ENCODE measurements at places on chromosomes 2 and 18. TPM values are rescaled to one million over a fixed set of nuclear protein-coding genes. Genes with fewer than 3 reads are reported as not detected.

- H3K27ac ChIP-seq, result no peak overlapping the region
- no peaks in the 10 kb centered on the region for H3K4me1 ChIP-seq
- H3K36me3 ChIP-seq, result no peaks in the 10 kb centered on the region
- no peak overlapping the region for H3K4me3 ChIP-seq
Measured at GRCh38 chr2:201520201-201520600, 68.7 kb downstream of the STRADB start.

GRCh38 chr2:190860985-190861680, 19.5 kb upstream of the GLS start:
- peaks cover 11% of the 10 kb centered on the region for H3K4me1 ChIP-seq
- peaks cover 3% of the 10 kb centered on the region for H3K27me3 ChIP-seq
- no peaks in the 10 kb centered on the region for H3K36me3 ChIP-seq

GRCh38 chr2:105426626-105427292, 27.9 kb upstream of the FHL2 start:
- no peak overlapping the region for H3K4me3 ChIP-seq
- no peaks in the 10 kb centered on the region for H3K27me3 ChIP-seq
- peaks cover 8% of the 10 kb centered on the region for H3K4me1 ChIP-seq
- H3K27ac ChIP-seq, result no peak overlapping the region
- no peaks in the 10 kb centered on the region for H3K36me3 ChIP-seq

DNA sequence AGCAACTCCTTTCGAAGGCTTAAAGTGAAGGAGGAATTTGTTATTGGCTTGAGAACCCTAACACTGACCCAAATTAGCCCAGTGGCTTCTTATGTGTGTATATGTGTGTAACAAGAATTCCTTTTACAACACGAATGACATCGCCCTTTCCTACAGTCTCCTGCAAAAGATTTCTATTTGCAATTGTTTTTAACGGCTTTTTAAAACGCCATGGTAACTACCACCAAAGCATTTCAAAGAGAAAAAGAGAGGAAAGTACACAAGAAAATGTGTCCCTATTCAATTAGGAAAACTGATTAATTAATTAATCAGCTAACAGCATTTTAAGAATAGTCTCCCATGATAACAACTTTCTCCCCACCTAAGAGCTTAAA, 58.1 kb downstream of the PAX3 start:
- H3K4me3 ChIP-seq, result no peak overlapping the region
- H3K4me1 ChIP-seq, result peaks cover 19% of the 10 kb centered on the region
- no peak for DNase-seq
- H3K36me3 ChIP-seq, result no peaks in the 10 kb centered on the region
- H3K27ac ChIP-seq, result no peak overlapping the region
- peaks cover 96% of the 10 kb centered on the region for H3K27me3 ChIP-seq

DNA sequence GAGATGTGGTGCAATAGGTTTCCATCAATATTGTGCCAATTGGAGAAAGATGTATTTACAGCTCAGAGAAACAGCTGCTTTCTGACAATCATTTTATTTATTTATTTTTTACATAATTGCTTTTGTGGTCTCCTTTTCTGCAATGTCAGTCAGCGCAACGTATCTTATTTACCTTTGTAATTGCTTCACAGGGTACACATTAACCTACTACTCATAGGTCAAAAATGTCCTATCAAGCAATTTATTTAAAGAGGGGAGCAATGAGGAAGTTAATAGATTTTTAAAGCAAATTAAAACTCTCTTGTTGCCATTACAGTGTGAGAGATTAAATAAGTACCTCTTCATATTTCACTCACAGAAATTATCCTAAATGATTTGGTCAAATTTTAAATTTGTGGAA, 291.0 kb downstream of the CALCRL start:
- H3K4me3 ChIP-seq, result no peak overlapping the region
- DNase-seq, result no peak
- no peak overlapping the region for H3K27ac ChIP-seq
- no peaks in the 10 kb centered on the region for H3K4me1 ChIP-seq

- H3K4me1 ChIP-seq, result peaks cover 2% of the 10 kb centered on the region
- no peak overlapping the region for H3K27ac ChIP-seq
- DNase-seq, result no peak
- H3K36me3 ChIP-seq, result no peaks in the 10 kb centered on the region
- H3K27me3 ChIP-seq, result no peaks in the 10 kb centered on the region
- H3K4me3 ChIP-seq, result no peak overlapping the region
Measured at GRCh38 chr18:36410346-36410745, 112.8 kb downstream of the FHOD3 start.

DNA sequence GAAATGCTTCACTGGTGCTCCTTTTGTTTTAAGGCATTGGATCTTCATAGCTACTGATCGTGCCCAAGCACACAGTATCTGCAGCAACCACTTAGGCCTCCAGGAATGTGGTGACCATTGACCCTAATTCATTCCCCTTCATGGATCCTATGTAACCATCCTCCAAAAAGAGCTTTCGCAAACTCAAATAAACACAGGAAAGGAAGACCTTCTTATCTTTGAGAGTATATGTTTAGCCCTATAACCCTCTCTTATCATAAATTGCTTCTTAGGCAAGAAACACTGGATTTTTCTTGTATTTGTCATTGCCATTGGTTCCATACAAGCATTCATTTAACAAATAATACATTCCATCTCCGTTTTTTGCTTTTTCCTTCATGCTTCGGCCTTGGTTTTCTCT, 4.1 kb upstream of the TTR start:
- DNase-seq, result no peak
- no peaks in the 10 kb centered on the region for H3K27me3 ChIP-seq
- peak overlapping the region; percentile 1 for H3K27ac ChIP-seq
- no peak overlapping the region for H3K4me3 ChIP-seq
- peaks cover 2% of the 10 kb centered on the region for H3K36me3 ChIP-seq

DNA sequence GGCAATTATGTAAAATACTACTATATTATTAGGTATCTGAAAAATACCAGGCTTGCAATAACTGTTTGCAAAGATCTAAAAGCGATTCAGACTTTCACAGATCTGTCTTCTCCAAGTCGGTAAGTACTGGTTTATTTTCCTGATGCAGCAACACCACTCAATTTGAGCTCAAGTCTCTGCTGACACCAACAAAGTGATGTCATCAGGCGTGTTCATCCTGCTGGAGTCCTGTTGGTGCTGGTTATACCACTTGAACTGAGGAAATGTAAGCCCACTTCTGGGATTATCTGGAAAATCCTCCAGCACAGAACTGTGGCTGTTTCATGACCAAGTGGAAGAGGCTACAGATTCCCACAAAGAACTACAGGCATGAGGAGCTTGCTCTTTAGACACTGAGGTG, 267.6 kb downstream of the BCL2 start:
- H3K4me3 ChIP-seq, result no peak overlapping the region
- H3K4me1 ChIP-seq, result peaks cover 3% of the 10 kb centered on the region
- no peaks in the 10 kb centered on the region for H3K36me3 ChIP-seq

DNA sequence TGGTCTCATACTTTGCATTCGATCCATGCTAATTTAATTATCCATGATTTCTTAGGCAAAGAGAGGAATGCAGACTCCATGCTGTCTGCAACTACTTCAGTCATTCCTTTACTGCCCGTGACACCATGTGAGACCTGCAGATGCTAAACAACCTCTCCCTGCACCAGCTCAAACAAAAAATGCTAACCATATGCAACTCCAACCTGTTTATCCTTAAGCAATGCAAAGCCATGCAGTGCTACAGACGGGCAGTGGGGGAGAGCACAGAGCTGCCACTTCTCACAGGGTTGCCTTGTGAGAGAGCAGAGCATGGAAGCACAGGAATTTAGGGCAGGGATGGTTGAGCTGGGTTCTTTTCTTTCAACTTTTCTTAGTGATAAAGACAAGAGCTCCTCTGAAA, 74.9 kb upstream of the KLHL14 start:
- H3K27me3 ChIP-seq, result no peaks in the 10 kb centered on the region
- DNase-seq, result no peak
- H3K36me3 ChIP-seq, result peaks cover 4% of the 10 kb centered on the region
- H3K27ac ChIP-seq, result no peak overlapping the region
- peaks cover 21% of the 10 kb centered on the region for H3K4me1 ChIP-seq

- peaks cover 2% of the 10 kb centered on the region for H3K4me1 ChIP-seq
- no peak overlapping the region for H3K27ac ChIP-seq
- H3K4me3 ChIP-seq, result no peak overlapping the region
- H3K27me3 ChIP-seq, result no peaks in the 10 kb centered on the region
Measured at GRCh38 chr2:75523313-75524275, 37.1 kb downstream of the EVA1A start.

DNA sequence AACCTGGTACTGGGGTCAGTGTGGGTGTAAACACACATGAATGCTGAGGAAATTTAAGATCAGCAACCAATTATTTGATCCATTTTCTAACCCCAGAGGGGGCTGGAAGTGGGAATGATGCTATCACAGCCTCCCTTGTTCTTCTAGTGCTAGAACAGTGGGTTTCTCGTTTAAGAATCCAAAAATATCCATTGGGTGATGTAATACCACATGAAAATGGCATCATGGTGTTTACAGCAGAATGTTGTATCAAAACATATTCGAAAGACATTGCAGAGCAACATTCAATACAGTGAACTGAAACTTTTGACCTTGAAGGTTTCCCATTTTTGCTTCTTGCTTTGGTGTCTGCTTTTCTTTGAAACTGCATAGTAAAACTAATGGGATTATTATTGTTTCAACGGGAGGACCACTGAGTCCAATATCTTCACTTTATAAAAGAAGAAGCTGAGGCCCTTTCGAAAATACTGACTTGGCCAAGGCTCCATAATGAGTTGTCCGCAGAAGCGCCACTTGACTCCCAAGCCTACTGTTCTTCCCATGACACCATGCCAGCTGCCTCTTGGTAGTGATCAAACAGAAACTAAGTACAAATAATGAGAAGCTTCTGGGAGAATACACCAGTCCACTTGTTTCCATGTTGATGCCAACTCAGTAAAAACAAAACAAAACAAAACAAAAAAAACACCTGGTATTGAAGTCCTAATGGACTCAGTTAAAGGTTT, 106.1 kb downstream of the COLEC12 start:
- no peaks in the 10 kb centered on the region for H3K36me3 ChIP-seq
- H3K4me1 ChIP-seq, result peaks cover 1% of the 10 kb centered on the region
- no peak overlapping the region for H3K4me3 ChIP-seq
- no peaks in the 10 kb centered on the region for H3K27me3 ChIP-seq

DNA sequence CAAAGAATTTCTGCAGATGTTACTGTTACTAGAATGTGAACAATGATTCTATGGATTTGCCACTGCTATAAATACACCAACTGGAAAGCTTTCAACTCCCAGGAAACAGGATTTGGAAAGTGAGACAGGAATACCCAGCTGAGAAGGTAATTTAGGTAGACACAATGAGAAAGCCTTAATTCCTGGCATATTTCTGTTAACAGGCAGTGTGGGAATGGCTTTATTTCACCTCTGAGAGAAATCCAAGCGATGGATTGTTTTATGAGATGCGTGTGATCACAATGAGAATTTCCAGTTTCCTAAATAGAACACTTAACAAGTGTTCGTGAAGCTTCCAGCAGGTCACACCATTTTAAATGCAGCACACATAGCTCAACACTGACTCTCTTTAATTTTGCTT, 133.0 kb downstream of the SLC8A1 start:
- no peak overlapping the region for H3K27ac ChIP-seq
- no peaks in the 10 kb centered on the region for H3K27me3 ChIP-seq
- no peaks in the 10 kb centered on the region for H3K36me3 ChIP-seq
- H3K4me3 ChIP-seq, result no peak overlapping the region
- DNase-seq, result no peak
- H3K4me1 ChIP-seq, result no peaks in the 10 kb centered on the region

- no peaks in the 10 kb centered on the region for H3K27me3 ChIP-seq
- DNase-seq, result no peak
- peaks cover 29% of the 10 kb centered on the region for H3K36me3 ChIP-seq
- peaks cover 11% of the 10 kb centered on the region for H3K4me1 ChIP-seq
- no peak overlapping the region for H3K4me3 ChIP-seq
- H3K27ac ChIP-seq, result no peak overlapping the region
Measured at GRCh38 chr2:120293096-120294007, 40.7 kb downstream of the RALB start.

Gene IL36G
- total RNA-seq, result not detected

Gene CSRNP3
- 10.7 TPM for total RNA-seq

Gene RTP5
- not detected for total RNA-seq

Gene OBSL1
- 198 TPM for total RNA-seq

Gene UGT1A8
- total RNA-seq, result not detected

Gene TMEM17
- 5.9 TPM for total RNA-seq

Gene TRABD2A
- total RNA-seq, result 1.4 TPM

All from progenitor cell of endocrine pancreas (in vitro differentiated cells).